ENCODE measurements at places on chromosomes 5 and 9.

GRCh38 chr5:76230711-76231285, 147.6 kb downstream of the SV2C start:
- DNase-seq, result no peak

DNA sequence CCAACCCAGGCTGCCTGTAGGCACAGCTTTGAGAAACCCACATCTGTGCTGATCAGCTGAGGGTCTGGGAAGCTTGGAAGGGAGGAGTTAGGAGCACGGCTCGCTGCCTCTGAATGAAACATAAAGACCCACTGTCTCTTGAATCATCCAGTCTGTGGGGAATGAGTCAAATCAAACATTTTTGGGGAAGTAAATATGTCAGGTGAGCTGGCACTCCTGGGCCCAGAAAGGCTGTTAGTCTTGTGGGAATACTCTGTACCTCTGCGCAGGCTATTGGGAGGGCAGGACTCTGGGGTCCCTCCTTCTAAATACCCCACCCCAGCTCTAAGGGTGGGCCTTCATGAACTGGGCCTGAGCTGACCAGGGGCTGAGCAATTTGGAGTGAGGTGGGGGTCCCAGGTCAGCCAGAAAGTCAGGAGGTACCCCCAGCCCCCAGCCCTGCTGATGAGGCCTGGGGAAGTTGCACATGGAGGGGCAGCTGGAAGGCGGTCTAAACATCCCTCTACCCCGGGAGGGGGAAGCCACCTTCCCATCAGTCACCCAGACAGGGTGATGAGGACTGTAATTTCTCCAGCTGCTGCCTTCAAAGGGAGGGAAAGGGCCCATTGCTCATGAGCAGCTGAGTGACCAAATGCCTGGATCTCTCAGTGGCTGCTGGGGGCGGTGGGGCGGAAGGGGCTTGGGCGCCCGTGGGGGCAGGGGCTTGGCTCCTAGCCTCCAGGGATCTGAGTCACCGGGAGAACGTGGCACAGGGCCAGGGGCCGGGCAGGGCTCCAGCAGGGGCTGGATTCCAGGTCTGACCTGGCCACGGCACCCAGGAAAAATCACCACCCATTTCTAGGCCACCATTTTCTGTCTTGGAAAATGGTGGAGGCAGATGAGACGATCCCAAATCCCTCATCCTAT, 10.8 kb downstream of the FIBCD1 start:
- no peak for DNase-seq

DNA sequence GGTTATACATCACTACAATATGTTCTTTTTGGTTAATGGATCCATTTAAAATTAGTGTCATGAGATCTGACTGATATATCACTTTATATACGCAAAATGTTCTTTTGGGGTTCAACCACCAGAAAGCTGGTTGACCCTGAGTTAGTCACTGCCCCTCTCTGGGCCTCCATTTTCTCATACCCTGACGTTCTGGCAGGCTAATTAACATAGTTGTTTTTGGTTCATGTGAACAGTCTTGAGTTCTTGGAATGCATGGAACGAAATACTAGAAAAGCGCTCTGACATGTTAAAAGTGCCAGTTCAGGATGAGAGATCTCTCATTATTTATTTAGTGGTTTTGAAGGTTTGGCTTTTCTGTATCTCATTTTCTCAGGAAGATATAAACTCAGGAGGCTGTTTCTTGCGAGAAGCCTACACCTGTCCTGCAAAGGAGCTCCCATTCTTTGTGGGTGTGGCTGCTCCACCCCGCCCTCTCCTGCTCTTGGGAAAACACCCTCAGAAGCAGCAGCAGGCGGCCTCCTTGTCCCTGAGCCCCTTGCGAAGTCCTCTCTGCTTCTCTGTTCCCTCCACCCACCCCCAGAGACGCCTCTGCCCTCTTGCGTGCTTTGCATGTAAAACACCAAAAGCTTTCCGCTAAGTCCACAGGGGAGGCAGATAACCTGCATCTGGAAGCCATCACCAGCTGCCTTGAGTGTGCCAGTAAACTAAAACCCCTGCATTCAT, 302.4 kb upstream of the PANK3 start:
- peak; percentile 63 for DNase-seq

- no peak for DNase-seq
These were observed 22.3 kb downstream of the TTC33 start for GRCh38 chr5:40733434-40733833.

DNA sequence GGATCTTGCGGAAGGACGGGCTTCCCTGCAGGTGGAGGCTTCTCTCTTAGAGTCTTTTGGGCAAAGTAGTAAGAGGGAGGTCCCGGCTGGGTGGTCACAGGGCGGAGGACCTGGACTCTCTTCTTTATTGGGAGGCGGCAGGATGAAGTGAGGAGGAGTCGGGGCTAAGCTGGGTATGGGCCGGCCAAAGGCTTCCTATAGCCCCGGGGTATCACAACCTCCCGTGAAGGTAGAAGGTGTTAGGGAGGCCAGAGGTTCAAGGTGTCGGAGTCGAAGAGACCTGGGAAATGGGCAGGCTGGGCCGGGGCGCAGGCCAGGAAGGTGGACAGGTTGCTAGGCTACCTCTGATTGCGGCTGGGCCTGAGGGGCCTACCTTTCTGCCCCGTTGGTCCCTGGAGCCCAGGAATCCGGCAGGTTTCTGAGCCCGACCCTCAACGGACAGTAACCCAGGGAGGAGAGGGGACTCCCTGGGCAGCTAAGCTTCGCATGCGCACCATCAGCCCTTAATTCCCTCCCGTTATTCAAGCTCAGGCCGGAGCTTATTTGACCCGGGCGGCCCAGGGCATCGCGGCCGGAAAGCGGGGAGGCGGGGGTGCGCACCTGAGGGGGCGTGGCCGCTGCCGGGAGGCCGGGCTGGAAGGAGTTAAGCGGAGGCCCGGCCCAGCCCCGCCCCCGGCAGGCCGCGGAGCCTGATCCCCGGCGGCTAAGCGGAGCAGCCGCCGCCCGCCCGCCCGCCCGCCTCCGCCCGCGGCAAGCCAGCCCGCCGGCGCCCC, at the start of gene TESK1:
TSS of gene TESK1 (plus strand) at position 685 of the 773 bp plus-strand sequence. CDS start 358 bp downstream, outside the sequence.
- DNase-seq, result peak; percentile 88

GRCh38 chr9:74753650-74754049, 134.1 kb downstream of the TRPM6 start:
- no peak for DNase-seq

- DNase-seq, result no peak
These were observed 1.0 kb upstream of the EXOC3 start for GRCh38 chr5:441996-442334.

DNA sequence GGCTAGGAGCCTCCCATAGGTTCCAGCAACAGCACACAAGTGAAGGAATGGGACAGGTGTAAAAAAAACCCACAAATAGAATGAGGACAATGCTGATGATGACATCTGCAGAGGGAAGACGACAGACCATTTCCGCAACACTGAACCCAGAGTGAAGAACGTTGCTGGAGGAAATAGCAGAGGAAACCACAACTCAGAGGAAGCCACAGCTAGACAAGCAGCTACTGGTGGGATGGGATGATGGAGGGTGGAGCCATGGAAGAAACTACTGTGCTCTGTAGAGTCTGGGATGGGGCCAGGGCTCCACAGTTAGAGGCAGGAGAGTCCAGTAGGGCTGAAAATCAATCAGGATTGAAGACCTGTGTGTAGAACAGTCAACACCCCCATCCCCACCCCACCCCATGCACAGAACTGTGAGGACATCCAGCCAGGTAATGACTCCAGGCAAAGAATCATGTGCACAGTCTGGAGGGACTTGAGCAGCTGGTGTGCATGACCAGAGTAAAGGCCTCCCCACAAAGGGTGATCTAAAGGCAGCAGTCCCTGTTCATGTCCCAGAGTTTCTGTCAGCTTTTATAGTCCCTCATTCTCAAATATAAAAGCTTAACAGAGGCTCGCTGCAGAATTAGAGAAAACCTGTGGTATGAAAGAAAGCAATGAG, 65.2 kb upstream of the SPIN1 start:
- no peak for DNase-seq

DNA sequence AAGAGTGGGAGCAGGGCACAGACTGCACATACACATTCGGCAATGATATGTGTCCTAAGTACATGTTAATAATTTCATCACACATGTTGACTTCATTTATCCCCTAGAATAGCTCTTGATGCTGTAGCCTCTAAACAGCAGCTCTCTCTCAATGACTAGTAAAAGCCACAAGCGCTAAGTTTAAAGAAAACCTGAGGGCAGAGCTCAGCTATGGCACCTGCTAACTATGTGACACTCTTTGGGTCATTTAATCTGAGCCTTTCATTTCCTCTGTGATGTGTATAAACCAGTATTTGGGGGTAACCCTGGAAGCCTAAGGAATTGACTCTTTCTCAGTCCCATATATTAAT, 140.6 kb upstream of the MOCS2 start:
- no peak for DNase-seq

DNA sequence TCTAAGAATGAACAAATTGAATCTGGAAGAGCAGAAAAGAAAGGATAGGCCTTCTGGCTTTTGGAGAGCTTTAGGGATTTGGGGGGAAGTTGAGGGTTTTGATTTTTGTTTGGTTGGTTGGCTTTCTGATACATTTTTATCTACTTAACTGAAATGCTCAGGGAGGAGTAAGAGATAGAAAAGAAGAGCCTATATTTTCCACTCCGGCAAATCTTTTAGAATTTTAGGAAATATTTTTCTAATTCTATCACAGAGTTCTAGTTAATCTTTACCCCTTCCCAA, 25.8 kb upstream of the FST start:
- no peak for DNase-seq

DNA sequence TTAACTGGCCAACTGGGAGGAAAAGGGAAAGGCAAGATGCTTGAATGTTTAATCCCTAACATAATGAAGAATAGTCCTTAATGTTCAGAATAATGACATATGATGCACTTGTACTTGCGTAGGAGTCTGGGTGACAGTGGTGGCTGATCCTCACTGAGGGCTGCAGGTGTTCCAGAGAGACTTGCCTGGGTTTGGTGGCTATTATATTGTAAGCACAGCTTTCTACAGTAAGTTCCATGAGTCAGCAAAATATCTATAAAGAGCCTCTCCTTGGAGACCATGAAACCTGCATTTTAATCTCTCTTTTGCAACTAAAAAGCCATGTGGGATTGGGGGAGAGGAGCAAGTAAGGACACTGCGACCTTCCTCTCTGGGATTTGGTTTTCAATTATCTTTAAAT, 1.9 kb upstream of the NPR2 start:
- no peak for DNase-seq

DNA sequence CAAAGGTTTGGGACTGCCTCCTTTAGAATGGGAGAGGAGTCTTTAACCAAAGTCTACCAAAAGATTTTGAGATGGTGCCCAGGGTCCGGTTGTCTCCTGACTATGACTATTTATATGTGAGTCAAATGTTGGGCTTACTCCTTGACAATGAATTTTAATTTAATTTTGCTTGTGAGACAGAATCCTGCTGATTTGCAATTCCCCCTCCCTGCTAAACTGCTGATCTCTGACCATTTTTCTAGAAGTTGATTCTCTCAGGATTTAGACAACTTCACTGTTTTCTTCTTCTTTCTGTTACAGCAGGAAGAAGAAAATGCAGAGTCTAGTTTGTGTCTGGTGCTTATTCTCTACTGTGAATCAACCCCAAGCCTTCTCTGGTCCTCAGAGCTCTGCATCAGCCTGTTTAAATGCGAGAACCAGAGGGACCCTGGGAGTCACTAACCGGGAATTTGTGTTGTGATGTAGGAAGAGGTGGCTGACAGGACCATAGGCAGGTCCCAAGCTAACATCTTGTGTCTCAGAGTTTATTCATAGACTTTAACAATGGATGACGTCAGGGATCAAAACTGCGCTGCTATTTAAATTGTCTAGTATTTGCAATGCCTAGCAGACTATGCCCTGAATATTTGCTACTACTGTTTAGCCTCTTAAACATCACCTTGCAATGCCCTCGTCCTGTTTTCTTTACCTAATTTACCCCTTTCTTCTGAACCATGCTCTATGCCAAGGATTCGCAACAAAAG, 124.0 kb upstream of the TAF11L2 start:
- DNase-seq, result no peak

DNA sequence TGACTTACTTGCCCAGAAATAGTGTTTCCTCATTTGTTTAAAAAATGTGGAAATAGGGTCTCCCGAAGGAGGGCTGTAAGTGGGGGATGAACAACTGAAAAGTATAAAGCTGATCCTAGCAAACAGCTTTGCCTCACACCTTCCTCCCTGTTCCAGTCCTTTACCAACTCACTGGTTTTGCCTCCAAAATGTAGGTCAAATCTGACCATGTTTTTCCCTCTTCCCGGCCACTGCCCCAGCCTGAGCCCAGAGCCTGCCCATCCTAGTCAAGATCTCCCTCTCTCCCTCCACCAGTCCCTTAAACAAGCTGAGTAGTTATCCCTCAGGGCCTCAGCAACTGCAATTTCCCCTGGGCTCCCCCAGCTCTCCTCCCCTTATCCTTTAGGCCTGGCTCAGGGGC, 82.4 kb upstream of the FBXW11 start:
- peak; percentile 29 for DNase-seq

GRCh38 chr9:70229026-70229425, 29.8 kb upstream of the SMC5 start:
- DNase-seq, result no peak

DNA sequence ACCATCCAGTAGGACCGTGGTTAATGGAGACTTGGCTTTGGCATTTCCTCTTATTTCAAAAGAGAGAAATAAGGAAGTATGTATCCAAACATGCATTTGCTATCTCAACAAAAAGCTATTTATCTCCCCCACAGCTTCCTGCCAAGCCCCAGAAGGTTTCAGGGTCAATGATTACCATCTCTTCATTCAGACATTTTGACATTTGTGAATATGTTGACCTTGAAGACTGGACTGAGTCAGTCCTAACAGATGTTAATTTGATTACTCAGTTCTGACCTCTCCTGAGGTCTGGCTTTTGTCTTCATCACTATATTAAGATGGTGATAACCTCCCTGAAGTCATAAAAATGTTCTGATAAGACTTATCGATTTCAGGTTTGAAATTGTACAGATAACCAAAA, 479.4 kb downstream of the AGTPBP1 start:
- DNase-seq, result no peak

DNA sequence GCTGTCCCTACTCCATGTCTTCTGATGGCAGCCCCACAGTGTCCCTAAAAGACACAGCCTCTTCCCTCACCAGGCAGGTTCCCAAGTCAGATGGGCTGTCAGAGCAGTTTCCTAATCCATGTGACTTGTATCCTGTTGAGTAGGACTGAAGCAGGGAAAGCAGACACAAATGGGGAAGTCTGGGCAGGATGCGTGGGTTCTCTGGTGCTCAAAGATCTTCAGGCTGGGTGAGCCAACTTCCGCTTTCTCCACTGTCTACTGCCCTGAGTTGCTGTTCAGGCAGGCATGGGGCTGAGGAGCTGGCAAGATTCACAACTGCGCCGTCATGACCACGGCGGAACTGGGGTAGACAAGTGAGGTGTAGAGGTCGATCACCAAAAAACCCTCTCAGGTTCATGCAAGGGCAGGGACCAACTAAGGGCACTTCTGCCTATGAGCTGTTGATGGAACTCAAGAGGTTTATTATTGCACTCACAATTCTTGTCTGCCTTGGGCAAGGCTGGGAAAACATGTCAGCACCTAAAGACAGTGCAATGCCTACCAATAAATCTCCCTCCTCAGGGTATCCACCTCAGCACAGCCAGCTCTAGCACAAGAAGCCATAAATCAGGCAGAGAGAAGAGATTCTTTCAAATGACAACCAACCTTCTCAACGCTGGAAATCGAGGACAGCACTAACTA, 83.4 kb downstream of the RAPGEF1 start:
- DNase-seq, result no peak

Measured in ecto neural progenitor cell (in vitro differentiated cells).